ENCODE measurements at places on chromosomes 6 and 20.

DNA sequence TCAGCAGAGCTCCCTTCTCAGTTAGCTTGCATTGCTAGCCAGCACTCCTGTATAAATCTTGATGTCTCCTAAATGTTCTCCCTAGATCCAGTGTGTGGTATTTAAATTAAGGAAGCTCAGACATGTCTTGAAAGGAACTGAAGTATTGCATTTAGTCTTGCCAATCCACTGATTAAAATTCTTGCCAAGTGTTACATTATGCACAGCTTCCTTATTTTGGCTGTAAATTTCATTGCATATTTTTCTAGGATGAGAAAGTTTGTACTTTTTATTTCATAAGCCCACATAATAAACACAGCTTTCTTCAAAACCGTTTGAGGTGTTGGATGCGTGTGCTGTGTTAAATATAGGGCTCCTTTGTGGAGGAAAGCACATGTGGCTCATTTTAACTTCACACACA, 329.8 kb upstream of the FLRT3 start:
- DNase-seq, result no peak

DNA sequence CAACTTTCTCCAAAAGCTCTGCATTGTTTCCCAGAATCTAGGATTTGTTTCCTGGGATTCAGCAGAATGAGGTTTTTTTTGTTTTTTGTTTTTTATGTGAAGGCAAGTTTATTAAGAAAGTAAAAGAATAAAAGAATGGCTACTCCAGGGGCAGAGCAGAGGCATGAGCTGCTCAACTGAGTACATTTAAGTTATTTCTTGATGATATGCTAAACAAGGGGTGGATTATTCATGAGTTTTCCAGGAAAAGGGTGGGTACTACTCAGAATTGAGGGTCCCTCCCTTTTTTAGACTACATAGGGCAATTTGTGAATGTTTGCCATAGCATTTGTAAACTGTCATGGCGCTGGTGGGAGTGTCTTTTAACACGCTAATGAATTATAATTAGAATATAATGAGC, 292.5 kb upstream of the SGK1 start:
- DNase-seq, result peak; percentile 7

GRCh38 chr20:50247196-50248094, 56.8 kb downstream of the CEBPB start:
- DNase-seq, result no peak

GRCh38 chr20:63499338-63499969, 571 bp upstream of the EEF1A2 start:
- no peak for DNase-seq

DNA sequence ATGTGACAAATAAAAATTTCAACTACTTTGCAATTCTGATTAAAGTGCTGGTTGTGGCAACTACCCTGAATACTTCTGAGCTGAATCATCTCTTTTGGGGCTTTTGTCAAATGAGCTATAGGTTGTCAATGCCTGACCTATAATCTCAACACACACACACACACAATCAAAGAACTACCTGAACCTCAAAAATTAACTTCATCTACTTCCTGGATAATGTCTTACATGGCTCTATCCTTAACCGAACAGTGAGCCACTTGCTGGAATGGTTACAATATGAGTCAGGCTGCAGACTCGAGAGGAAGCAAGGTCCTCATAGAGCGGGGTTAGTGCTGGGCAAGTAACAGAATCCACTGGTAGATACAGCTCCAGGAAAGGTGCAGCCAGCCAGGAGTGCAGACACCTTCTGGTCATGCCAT, 70.6 kb upstream of the DST start:
- DNase-seq, result no peak

GRCh38 chr6:13355043-13355945, 27.0 kb upstream of the TBC1D7 start:
- DNase-seq, result peak; percentile 33

- no peak for DNase-seq
These were observed 32.8 kb downstream of the CD40 start for GRCh38 chr20:46150943-46151342.

DNA sequence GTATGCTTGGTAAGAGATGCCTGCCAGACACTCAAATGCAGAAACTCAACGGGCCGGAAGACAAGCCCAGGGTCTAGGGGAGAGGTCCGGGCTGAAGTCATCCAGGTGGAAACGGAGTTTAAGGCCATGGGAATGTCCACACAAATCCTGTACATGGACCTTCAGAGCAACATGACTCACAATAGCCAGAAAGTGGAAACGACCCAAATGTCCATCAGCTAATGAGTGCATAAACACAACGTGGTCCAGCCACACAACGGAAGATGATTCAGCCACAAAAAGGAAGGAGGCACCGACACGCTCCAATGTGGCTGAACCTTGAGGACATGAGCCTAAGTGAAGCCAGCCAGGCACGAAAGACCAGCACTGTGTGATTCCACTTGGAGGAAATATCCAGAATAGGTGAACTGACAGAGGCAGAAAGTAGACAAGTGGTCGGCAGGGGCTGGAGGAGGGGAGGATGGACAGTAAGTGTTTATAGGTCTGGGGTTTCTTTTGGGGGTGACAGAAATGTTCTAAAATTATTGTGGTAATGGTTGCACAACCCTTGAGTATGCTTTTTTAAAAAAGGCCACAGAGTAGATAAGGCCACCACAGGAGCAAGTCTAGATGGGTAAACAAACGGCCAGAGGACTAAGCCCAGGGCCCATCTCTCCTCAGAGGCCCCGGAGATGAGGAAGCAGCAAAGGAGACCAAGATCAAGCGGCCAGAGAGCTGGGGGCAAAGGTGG, 105.6 kb downstream of the PREX1 start:
- DNase-seq, result peak; percentile 42

- DNase-seq, result no peak
These were observed 40.0 kb downstream of the PLG start for GRCh38 chr6:160742090-160742489.

All from erythroblast (primary cell).